ENCODE measurements at places on chromosomes 16 and 17. TPM values are rescaled to one million over a fixed set of nuclear protein-coding genes. Genes with fewer than 3 reads are reported as not detected.
A peak's percentile ranks its signal among the peaks of the same experiment; 100 is the strongest.

DNA sequence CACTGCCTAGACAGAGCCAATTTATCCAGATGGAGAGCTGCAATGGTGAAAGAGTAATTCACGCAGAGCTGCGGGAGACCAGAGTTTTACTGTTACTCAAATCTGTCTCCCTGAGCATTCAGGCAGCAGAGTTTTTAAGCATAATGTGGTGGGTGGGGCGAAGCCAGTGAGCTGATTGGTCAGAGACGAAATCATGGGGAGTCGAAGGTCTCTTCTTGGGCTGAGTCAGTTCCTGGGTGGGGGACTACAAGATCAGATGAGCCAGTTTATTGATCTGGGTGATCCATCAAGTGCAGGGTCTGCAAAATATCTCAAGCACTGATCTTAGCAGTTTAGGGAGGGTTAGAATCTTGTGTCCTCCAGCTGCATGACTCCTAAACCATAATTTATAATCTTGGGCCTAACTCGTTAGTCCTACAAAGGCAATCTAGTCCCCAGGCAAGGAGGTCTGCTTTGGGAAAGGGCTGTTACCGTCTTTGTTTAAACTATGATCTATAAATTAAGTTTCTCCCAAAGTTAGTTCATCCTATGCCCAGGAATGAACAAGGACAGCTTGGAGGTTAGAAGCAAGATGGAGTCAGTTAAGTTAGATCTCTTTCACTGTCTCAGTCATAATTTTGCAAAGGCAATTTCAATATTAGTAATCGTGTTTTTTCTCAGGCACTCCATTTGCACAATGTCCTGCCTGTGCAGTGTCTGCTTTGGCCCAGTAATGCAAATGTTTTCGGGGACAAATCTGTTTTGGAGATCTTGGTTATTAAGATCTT lies 27.0 kb downstream of the PIGL start:
- DNase-seq: peak; percentile 76

- peak; percentile 98 for DNase-seq
Observed at GRCh38 chr16:4307215-4308037, 8.4 kb upstream of the GLIS2 start.

- DNase-seq: no peak
Observed at GRCh38 chr17:21194703-21195102, 19.3 kb downstream of the TMEM11 start.

DNA sequence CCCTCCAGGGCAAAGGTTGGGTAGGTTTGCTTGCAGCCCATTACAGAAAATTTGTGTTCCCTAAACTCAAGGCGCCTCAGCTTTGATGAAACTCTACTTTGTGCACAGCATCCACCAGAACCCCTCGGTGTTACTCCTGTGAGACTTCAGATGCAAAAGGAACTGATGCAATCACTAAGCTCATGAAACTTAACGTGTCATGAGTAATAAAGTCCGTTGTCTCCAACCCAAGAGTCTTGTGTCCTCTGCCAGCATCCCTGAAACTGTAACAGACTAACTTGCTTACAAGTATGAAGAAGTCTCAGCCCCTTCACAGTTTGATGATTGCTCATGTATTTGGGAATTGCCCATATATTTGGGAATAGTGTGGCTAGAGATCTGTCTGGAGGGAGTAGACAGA lies 74.8 kb upstream of the MARCHF10 start:
- DNase-seq: peak; percentile 24

DNA sequence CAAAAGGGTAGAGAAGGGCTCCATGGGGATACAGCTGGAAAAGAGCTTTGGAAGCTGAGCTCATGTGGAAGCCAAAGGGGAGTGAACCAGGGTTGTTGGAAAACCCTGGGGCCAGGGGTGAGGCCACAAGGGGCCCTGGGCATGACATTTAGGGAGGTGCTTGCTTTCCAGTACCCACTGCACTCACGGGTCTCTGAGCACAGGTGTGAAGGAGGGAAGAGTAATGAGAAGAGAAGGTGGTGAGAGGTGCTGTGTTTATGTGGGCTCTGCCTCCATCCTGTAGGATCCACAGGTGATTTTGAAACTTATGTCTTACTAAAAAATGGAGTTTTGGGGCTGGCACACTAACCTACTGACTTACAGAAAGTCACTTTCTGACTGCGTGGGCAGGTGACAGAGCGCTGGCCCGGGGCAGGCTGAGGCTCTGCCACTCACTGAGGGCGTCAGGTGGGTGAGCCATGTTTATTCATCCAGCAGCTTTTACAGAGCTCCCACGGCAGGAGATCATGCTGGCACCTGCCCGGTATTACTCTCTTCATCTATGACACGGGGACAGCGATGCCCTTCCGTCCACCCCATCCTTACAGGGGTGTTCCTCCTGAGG lies 18.9 kb downstream of the KSR1 start:
- no peak for DNase-seq

The GNPTG gene
- total RNA-seq: 34.0 TPM

The CWC25 gene
- total RNA-seq: 14.7 TPM

The TBX2 gene
- total RNA-seq: 0.07 TPM

DNA sequence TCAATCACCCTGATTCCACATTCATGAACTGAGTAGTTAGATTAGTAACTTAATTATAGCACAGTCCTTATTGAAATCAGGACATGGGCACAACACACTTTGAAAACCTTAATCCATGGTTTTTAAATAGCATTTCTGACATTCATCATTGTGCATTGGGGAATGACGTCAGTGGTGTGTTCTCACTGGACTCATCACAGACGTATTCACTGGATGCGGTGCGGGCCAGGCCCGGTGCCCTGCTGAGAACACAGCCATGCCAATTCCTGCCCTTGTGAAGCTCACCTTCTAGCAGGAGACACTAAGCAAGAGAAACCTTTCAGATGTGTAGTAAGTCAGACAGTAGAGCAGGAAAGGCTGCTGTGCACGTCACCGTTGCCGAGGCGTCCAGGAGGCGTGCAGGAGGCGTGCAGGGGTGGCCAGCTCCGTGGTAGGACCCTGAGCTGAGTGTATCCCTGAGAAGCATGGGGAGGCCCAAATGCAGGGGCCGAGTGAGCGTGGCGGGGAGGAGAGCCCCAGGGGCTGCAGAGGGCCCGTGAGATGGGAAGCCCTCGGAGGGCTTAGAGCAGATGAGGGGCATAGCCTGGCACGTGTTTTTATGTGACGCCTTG lies 12.9 kb downstream of the BANP start:
- no peak for DNase-seq

GRCh38 chr17:58270476-58271215 lies 10.1 kb downstream of the MPO start:
- peak; percentile 84 for DNase-seq

DNA sequence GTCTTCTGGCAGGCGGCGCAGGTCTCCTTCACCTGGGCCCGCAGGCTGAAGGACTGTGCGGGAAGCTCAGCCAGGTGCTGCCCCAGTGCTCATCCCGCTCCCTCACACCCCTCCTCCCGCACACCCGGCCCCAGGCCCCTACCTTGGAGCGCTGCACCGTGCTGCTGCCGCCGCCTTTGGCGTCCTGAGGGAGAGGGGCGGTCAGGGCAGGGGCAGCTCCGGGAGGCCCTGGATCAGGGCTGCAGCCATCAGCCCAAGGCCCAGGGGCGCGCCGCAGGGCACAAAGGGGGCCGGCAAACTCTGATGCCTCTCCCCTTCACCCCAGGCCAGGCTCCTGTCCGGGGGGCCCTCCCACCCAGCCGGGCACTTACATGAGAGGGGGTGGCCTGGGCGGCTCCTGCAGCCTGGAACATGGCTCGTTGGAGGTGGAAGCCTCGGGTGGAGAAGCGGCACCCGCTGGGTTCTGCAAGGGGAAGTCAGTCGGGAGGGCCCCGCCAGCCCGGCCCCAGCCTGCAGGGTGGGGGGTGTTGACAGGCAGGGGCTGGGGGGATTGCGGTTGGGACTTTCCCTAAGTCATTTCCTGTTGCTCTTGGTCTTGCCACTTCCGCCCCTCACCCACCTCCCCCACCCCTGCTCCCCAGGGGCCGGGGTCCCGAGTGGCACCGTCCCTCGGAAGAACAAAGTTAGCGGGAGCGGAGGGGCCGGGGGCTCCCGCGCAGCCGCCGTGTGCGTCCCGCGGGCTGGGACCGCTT lies 863 bp downstream of the LIMD2 start:
- DNase-seq: peak; percentile 86

The FBXL16 gene
- 6.2 TPM for total RNA-seq

GRCh38 chr16:26019381-26020242 lies 327.9 kb downstream of the HS3ST4 start:
- DNase-seq: peak; percentile 55

DNA sequence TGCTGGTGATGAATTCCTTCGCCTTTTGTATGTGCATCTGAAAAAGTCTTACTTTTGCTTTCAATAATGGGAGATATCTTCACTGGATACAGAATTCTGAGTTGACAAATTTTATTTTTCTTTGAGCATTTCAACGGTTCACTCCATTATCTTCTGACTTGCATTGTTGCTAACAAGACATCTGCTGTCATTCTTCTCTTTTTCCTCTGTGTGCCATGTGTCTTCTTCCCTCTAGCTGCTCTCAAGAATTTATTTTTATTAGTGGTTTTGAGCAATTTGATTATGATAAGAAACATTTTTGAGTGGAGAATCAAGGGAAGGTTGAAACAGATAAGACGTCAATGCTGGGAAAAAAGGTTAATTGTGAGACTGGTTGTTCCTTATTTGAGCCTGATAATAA lies 471.8 kb downstream of the CDH13 start:
- DNase-seq: no peak

- no peak for DNase-seq
Observed at GRCh38 chr17:35949401-35949800, 5.9 kb upstream of the LYZL6 start.

- DNase-seq: peak; percentile 92
Observed at GRCh38 chr16:12819126-12820117, 15.7 kb upstream of the CPPED1 start.

DNA sequence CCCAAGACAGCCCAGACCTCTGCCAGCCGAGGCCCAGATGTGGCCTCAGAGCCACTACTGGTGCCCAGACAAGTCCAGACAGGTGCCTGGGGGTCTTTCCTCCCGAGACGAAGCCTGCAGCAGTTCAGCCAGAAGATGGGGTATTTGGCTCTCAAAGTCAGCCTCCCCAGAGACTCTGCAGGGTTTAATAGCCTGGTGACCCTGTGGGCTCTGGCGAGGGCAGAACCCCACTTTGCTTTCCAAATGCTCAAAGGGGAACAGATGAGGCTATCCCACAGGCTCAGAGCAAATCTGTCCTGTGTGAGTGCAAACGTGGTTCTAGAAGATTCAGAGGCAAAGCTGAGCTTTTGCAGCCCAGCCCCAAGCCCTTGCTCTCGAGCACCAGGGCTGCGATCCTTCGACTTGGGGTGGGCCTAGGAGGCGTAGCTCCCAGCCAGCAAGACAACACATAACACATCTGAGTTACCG lies 236.0 kb downstream of the MRTFB start:
- peak; percentile 61 for DNase-seq

- peak; percentile 54 for DNase-seq
Observed at GRCh38 chr17:83155128-83156121, 76.0 kb downstream of the METRNL start.

GRCh38 chr17:77145612-77146245 lies 5.0 kb downstream of the SEC14L1 start:
- peak; percentile 78 for DNase-seq

DNA sequence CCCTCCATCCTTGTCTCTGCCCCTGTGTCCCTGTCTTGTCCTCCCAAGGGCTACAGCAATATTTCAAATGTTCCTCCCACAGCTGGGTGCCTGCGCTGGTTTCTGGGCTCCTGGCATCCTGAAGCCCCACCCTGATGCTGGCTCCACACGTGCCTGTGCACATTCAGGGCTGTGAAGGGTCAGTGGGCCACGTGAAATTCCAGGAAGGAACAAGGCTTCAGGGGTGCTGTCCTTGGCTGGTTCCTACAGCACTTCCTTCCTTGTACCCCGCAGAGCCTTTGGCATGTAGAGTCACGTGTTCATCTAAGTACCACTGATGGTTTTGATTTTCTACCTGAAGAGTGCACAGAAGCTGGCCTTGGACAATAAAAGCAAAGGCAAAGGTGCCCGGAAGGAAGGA lies 57.7 kb upstream of the NLK start:
- no peak for DNase-seq

DNA sequence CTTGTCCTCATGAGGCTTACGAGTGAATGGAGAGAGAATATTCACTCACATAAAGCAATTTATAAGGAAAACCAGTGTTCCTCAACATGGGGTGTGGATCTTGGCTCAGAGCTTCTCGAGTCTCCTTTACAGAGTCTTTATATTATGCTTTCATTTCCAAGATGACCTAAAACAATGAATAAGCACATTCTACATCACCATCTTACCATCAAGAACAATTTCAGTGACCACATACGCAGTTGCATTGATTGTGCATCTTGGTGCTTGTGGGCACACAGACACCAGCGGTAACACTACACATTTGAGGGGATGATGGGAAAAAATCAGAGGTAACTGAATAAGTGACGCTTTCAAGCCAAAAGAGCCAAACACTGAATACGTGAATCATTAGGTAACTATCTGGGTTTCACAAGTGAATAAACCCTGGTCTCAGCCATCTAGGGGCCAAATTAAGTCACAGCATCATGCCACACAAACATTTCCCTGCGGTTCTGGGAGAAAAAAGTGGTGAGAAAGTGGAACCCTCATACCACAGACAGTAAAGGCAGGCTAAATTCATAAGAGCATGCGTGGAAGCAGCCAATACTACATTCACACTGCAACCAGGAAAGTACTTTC lies 9.4 kb downstream of the CWC25 start:
- no peak for DNase-seq

The SLFN12 gene
- total RNA-seq: 3.7 TPM

DNA sequence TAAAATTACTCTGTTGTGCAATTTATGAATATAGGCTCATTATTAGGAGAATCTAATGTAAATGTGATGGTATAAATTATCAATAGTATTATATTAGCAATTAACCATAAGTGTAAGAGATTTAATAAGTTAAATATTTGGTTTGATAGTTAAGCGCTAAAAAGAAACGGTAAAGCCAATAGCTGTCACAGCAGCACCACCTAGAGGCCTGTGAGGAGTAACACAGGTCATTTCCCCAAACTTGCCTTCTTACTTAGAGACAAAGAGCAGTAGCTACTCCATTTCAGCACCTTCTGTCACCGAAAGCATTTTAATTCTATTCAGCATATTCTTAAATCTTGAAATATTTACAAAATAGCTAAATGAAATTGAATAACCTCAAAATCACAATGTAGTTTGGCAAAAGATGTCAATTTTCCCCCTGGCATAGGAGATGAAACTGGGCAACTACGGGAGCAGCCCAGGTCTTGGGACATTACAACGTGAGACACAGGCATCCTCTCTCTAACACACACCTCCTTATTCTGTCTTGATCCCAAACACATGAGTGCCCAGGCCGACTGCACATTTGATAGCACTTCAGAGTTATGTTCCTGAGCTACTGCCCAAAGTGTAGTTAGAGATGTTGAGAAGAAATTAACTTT lies 14.3 kb upstream of the DYNLRB2 start:
- peak; percentile 82 for DNase-seq

DNA sequence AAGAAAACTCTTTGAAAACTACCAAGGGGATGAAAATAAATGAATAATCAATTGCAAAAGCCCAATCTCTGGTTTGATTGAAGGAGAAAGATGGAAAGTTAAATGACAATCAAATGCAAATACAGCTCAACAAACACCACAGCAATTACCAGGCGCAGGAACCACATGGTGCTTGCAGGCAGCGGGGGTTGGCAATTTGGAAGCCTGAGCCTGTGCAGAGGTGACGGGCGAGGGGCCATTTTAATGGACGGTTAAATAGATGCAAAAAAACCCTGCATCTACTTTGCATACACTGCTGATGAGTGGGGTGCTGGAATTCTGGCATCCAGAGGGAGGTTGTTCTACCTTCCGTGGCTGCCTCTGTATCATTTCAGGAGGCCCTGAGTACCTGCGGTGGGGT lies 4.8 kb upstream of the SEZ6 start:
- no peak for DNase-seq

The KIF18B gene
- 19.9 TPM for total RNA-seq

The CRYBA1 gene
- not detected for total RNA-seq

The ZG16B gene
- total RNA-seq: not detected

- DNase-seq: peak; percentile 45
Observed at GRCh38 chr16:84453061-84453752, 51.3 kb downstream of the MEAK7 start.

The KRT23 gene
- total RNA-seq: not detected

Measured in endodermal cell (in vitro differentiated cells).